NCI-H460 (cell line): ENCODE measurements at places on chromosomes 4 and X. TPM values are rescaled to one million over a fixed set of nuclear protein-coding genes. Genes with fewer than 3 reads are reported as not detected.

ARR3 gene
- total RNA-seq, result not detected in 2 replicates

TMEM150C gene
- 0.07 and 0.26 TPM in 2 replicates for total RNA-seq

ERVMER34-1 gene
- total RNA-seq, result 3.2 and 3.5 TPM in 2 replicates

ZAR1 gene
- not detected in 2 replicates for total RNA-seq

DMD gene
- total RNA-seq, result 3.9 and 4.4 TPM in 2 replicates

MOSPD2 gene
- 22.5 and 26.8 TPM in 2 replicates for total RNA-seq

TMPRSS11B gene
- total RNA-seq, result not detected in 2 replicates

HHIP gene
- 0.02 and 0.09 TPM in 2 replicates for total RNA-seq

SASH3 gene
- total RNA-seq, result not detected in 2 replicates

PCDH11X gene
- 7.6 and 8.3 TPM in 2 replicates for total RNA-seq

BDH2 gene
- 6.0 TPM in 2 replicates for total RNA-seq

PPARGC1A gene
- total RNA-seq, result 1.5 and 2.0 TPM in 2 replicates

NR3C2 gene
- 0.12 and 0.15 TPM in 2 replicates for total RNA-seq
